ENCODE measurements at places on chromosomes 11 and 22.

- peak; percentile 13 for DNase-seq
Measured at GRCh38 chr11:75031771-75032549, 43.2 kb downstream of the NEU3 start.

DNA sequence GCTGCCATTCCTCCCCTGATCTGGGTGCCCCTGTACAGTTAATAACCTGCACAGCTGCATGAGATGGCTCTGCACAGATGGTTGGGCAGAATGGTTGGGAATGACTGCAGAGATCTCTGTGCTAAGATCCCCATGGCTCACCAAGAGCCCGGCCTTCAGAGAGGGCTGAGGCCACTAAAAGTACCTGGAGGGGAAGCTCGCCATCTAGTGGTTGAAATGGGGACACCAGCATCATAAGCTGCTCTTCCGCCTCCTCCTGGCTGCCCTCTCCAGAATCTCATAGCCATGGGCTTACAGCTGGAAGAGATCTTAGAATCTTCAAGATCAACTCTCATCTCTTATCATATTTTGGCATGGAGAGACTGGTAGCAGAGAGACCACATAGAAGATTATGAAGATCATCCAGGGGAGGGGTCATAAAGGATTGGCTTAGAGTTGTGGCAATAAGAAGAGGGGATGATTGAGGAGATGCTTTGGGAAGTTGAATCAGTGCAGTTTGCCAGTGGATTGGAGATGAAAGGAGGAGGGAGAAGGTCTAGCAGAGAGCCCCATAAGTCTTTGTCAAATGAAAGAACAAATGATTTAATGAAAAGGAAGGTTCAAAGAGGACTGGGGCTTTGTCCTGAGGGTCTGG is 22.0 kb upstream of the TLCD5 start:
- peak; percentile 79 for DNase-seq

GRCh38 chr11:131491503-131491902 is 121.1 kb downstream of the NTM start:
- DNase-seq, result no peak

DNA sequence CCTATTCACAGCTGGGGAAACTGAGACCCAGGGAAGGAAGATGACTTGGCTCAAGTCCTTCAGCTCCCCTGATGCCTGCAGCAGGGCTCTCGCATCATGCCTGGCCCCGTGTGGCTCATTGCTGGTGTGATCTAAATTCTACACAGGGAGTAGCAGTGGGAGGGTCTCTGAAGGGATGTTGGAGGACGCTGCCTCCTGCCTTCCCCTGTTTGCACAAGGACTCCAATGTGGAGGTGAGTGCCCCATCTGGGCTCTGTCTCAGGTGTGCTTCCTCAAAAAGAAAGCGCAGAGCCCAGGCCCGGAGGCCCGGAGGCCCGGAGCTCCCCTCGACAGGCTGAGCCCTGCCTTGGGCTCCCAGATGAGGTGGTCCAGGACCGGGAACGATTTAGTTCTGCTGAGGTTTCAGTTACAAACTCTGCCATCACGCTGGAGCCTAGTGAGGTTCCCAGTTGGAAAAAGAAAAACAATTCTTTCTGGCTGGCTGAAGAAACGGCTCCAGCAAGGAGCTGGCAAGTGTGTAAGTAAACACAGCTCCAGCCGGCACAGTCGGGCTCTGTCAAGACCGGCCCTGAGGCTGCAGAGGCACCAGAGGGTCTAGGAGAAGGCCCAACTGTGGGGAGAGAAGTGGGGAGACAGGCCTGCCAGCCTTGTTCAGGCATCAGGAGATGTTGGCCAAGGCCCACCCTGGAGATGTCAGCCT is 49.8 kb downstream of the NAT10 start:
- no peak for DNase-seq

- no peak for DNase-seq
Measured at GRCh38 chr11:75022296-75022695, 33.6 kb downstream of the NEU3 start.

GRCh38 chr11:99260696-99261095 is 239.9 kb downstream of the CNTN5 start:
- DNase-seq, result no peak

DNA sequence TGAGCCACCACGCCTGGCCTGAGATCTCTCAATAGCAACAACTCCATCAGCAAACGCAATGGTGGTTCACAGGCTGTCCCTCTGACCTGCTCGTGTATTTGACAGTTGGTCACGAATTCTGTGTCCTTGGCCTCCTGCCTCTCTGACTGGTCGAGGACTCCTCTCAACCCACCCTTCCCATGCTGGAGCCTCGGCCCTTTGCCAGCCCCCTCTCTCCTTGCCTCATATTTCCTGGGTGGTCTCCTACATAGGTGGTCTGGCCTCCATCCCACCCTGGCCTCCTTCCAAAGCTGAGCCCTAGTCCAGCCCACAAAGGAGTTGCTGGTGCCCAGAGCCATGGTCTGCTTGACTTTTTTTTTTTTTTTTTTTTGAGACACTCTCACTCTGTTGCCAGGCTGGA is 11.4 kb upstream of the A4GALT start:
- DNase-seq, result no peak

GRCh38 chr22:23511627-23512347 is 68.3 kb downstream of the IGLL1 start:
- no peak for DNase-seq

DNA sequence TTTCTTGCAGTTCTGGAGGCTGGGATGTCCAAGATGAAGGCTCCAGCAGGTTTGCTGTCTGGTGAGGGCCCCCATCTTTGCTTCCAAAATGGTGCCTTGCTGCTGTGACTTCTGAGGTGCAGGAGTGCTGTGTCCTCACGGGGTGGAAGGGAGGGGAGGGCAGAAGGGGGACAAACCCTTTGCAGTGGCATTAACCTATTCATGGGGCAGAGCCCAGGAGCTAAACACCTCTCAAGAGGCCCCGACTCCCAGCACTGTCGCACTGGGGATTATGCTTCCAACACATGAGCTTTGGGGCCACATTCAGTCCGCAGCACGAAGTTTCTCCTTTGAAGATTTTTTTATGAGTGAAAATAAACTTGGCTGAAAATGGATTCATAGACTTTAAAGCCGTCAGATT is 25.5 kb upstream of the OSBPL5 start:
- DNase-seq, result no peak

DNA sequence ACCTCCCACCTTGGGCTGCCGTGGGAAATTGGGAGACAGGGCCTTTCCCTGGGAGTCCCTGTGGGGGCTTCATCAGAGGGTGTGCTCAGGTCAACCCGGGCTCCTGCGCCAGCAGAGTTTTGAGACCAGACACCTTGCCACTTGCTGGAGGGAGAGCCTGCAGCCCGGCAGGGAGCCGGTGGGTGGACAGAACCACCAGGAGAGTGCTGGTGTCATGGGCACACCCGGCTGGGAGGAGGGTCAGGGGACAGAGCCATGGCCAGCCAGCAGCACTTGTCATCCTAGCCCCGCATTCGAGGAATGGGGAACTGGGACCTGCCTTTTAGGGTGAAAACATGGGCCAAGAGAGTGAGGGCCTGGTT is 209.3 kb downstream of the TBC1D22A start:
- no peak for DNase-seq

- no peak for DNase-seq
Measured at GRCh38 chr11:27968461-27968860, 139.5 kb downstream of the KIF18A start.

- peak; percentile 44 for DNase-seq
Measured at GRCh38 chr11:112292785-112293407, 32.2 kb upstream of the PLET1 start.

DNA sequence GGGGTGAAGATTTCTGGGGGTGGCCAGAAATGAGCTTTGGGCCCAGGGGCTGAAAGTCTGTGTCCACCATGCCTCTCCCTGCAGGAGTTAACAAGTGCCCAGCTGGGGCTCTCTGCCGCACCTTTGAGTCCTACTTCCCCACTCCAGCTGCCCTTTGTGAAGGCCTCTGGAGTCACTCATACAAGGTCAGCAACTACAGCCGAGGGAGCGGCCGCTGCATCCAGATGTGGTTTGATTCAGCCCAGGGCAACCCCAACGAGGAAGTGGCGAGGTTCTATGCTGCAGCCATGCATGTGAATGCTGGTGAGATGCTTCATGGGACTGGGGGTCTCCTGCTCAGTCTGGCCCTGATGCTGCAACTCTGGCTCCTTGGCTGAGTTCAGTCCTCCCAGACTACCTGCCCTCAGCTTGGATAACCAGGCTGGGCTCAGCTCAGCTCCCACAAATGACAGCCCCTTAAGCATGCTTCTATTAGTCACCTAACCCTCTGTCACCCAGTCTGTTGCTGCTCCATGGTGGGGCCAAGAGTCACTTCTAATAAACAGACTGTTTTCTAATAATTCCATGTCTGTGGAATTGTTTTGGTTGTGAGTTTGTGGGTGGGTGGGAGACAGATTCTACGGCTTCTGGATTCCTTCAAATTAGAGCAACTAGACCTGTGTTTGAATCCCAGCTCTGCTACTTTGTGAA is 3.0 kb upstream of the INPPL1 start:
- no peak for DNase-seq

DNA sequence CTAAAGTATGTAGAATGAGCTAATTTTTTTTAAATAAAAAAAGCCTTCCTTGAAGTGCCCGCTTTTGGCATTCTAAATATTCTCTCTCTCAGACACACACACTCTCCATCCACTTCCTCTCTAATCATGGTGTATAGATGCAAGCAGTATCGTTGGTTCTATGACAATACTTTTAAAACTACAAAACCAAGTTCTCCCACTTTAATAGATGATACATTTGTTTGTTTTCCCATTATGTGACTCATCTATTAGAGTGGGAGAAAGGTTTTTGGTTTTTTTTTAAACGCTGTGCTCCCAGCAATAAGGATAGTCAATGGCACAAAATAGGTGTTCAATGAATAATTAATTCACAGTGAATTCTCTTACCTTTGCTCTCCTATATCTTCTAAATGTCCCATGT is 44.6 kb downstream of the FZD4 start:
- no peak for DNase-seq

DNA sequence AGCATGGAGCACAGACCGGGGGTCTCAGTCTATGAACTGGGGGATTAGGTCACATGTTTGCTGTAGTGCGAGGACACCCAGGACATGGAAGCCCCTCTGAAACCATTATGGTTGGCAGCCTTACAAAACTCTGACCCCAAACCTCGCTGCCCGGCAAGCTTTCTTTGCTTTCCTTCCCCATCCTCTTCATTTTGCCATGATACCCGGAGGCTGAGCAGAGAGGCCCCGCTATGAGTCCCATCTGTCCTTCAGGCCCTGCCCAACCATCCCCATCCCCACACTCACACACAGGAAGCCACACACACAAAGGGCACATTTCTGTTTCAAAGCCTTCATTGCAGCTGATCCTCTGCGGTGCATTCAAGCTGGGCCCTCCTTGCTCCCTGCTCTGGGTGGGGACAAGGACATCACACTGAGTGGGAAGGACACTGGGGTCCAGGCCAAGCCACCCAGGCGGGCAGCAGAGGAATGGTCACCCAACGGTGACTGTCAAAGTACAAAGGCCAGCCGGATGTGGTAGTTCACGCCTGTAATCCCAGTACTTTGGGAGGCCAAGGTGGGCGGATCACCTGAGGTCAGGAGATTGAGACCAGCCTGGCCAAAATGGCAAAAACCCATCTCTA is 176.5 kb downstream of the CTTN start:
- DNase-seq, result no peak

GRCh38 chr11:44125598-44125997 is 30.1 kb downstream of the EXT2 start:
- DNase-seq, result no peak

GRCh38 chr11:59427068-59427382 is 812 bp upstream of the OR5A2 start:
- DNase-seq, result no peak

DNA sequence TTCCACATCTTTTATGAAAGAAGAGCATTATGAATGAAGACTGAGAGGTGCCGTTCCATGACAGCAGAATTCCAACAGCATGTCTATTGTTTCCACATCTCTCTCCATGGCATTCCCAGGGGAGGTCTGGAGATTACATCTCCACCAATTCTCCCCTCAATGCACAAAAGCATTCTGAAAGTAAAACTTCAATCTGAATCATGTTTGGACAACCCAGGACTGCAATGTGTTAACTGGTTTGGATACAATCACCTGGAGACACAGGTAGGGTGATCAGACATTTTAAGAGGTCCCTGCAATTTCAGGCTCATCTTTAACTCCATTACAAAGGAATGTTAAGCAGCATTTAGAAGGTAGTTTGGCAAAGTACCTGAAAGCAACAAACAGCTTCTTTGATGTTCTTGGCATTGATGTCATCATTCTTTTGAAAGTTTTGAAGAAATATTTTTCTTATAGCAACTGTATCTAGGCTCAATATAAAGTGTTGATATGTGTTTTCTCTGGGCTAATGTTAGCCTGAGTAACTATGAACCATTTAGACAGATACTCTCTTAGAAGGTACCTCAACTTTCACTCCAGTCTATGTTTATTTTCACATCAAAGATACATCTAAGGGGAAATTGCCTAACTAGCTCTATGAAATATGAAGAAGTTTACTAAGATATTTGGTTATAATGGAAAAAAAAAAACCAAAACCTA is 181.4 kb upstream of the MTMR2 start:
- no peak for DNase-seq

DNA sequence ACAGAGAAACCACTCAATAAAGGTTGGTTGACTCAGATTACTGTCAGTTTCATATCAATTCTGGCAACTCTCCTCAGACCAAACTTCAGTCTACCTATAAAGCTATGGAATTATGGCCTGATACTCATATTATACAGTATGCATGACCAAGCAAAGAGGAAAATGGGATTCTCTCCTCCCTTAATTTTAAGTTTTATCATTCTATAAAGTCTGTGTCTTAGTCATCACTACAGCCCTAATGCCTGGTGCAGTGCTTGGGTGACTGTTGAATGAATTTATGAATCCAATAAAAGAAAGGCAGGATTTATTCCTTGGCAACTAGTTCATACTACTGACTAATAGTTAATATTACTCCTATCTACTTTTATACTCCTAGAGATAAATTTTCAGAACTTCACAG is 37.6 kb upstream of the GRAMD1B start:
- no peak for DNase-seq

- no peak for DNase-seq
Measured at GRCh38 chr11:120198787-120199469, 11.9 kb upstream of the OAF start.

DNA sequence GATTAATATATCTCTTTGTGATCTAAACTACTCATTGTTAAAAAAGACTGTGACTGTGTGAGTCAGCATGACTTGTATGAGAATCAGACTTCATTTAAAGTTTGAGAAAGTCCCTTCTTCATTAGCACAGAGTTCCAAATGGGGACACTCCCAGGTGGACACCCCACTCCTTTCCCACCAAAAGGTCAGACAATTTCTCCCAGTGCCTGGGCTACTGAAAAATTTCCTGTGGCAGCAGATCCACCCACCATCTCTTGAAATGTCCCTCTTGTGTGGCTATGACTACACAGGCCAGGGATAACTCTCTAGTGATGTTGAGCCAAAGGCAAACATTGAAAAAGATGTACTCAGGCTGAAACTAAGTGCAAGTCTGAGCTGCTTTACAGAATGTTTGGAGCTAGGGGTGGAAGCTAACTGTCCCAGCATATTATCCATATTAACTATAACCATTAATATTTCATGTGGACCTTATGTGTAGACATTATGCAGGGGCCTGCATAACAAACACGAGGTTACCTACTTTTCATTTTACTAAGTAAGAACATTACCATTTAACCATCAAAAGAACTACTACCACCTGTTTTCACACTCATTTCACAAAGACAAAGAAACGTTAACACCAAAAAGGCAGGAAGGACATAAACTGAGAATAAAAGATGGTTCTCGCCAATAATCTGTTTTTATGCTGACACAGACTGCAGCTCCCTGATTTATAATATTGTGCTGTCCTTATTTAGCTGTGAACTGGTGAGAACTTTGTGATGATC is 44.8 kb downstream of the MMP20 start:
- no peak for DNase-seq

GRCh38 chr11:105046898-105047579 is 1.9 kb upstream of the CARD16 start:
- DNase-seq, result no peak

Data from NCI-H1105 treated with DMSO at 0.1 percent for 48 hours (cell line).